ENCODE measurements at places on chromosomes 6 and 20. TPM values are rescaled to one million over a fixed set of nuclear protein-coding genes. Genes with fewer than 3 reads are reported as not detected.

GRCh38 chr6:28587746-28588075, 62.0 kb downstream of the GPX5 start:
- no peak for DNase-seq

The LAMA5 gene
- 232 TPM for total RNA-seq

The PRICKLE4 gene
- total RNA-seq: 9.0 TPM

- peak; percentile 60 for DNase-seq
Measured at GRCh38 chr6:93423542-93423941, 4.2 kb upstream of the EPHA7 start.

The PPP1R3G gene
- total RNA-seq: 1.7 TPM

The PDYN gene
- total RNA-seq: not detected

DNA sequence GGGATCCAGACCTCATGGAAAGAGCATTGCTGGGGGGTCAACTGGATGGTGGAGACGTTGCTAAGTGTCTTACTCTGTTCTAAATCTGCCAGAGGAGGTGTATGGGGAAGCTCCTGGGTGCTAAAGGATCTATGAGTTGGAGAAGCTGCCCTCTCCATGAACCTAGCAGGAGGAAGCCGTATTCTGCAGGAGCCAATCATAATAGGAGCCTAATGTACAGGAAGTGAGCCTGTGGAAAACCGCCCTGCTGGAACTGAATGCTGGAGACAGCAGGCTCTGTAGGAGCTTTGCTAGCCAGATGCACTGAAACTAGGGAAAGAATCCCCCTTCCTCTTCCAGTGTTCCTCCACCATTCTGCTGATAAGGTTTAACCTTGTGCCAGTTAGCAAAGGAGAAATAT, 10.9 kb downstream of the CASP8AP2 start:
- no peak for DNase-seq

GRCh38 chr6:32603888-32604287, 14.2 kb upstream of the HLA-DRB1 start:
- DNase-seq: no peak

GRCh38 chr6:154901876-154902552, 93.1 kb upstream of the TIAM2 start:
- no peak for DNase-seq

- DNase-seq: no peak
Measured at GRCh38 chr6:159250633-159251032, 81.4 kb downstream of the FNDC1 start.

GRCh38 chr6:125949069-125949468, 7.5 kb upstream of the HINT3 start:
- no peak for DNase-seq

The PLAGL1 gene
- total RNA-seq: 65.8 TPM

GRCh38 chr6:20835315-20836010, 301.2 kb downstream of the CDKAL1 start:
- DNase-seq: no peak

The NTSR1 gene
- 0.09 TPM for total RNA-seq

The CNR1 gene
- total RNA-seq: 3.5 TPM

GRCh38 chr6:46789434-46790354, 3.5 kb upstream of the MEP1A start:
- no peak for DNase-seq

The SLC25A27 gene
- total RNA-seq: 49.0 TPM

- no peak for DNase-seq
Measured at GRCh38 chr6:1749041-1749440, 139.3 kb downstream of the FOXC1 start.

DNA sequence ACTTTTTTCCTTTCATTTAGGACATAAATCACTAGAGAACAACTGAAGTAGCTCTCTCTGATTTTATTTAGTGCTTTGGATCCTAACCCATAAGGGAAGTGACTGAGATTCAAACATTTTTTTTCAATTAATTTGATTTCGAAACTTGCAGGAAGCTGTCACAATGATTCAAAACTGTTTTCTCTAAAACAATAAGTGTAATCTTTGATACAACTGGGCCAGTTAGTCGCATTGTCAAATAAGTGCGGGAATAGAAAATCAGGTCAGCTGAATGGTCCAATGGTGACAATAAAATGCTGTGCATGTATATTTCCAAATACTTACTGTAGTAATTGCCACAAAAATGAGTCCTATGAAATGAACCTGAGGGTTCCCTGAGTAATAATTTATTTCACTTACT, 930.8 kb downstream of the TFAP2A start:
- no peak for DNase-seq

GRCh38 chr20:48747840-48748414, 79.9 kb downstream of the PREX1 start:
- DNase-seq: no peak

- peak; percentile 82 for DNase-seq
Measured at GRCh38 chr20:64038565-64039292, 2.7 kb downstream of the C20orf204 start.

The ZNF165 gene
- 1.2 TPM for total RNA-seq

The SPDEF gene
- not detected for total RNA-seq

DNA sequence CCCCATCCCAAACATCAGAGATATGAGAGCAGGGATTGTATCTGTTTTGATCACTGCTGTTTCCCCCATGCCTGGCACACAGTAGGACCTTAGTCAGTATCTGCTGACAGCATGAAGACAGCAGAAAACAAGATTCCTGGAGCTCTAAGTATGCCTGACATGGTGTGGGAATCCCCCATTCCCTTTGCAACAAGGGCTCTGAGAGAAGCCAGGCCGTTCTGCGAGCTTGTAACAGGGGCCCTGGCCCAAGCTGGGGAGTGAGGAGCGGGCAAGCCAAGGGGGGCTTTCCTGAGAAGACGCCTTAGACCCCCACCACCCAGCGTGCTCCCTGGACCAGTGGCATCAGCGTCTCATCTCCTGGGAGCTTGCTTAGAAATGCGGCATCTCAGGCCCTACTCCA, 25.2 kb downstream of the PREX1 start:
- no peak for DNase-seq

- no peak for DNase-seq
Measured at GRCh38 chr6:20458027-20458894, 56.6 kb downstream of the E2F3 start.

The TCF19 gene
- total RNA-seq: 5.9 TPM

DNA sequence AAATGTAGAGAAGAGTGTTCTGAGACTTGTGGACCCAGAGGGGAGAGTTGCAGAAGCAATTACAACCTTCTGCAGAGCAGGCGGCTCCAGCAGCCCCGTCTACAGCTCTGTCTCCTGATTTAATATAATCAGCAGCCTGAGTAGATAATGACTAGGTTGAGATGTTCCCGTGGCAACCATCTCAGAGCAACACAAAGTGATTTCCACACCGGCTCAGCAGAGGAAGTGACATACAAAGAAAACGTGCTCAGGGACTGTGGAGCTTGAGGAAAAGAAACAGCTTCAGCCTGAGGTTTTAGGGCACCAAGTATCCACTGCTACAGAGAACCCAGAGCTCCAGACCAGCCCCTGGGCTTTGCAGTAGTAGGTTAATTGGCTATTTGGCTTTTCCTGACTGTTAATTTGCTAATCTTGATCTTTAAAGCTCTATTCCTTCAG, 136.4 kb downstream of the MTFR2 start:
- no peak for DNase-seq

GRCh38 chr6:41226752-41227151, 1.4 kb upstream of the TREML4 start:
- no peak for DNase-seq

The MMP24 gene
- total RNA-seq: 0.49 TPM

The C6orf62 gene
- total RNA-seq: 89.3 TPM

DNA sequence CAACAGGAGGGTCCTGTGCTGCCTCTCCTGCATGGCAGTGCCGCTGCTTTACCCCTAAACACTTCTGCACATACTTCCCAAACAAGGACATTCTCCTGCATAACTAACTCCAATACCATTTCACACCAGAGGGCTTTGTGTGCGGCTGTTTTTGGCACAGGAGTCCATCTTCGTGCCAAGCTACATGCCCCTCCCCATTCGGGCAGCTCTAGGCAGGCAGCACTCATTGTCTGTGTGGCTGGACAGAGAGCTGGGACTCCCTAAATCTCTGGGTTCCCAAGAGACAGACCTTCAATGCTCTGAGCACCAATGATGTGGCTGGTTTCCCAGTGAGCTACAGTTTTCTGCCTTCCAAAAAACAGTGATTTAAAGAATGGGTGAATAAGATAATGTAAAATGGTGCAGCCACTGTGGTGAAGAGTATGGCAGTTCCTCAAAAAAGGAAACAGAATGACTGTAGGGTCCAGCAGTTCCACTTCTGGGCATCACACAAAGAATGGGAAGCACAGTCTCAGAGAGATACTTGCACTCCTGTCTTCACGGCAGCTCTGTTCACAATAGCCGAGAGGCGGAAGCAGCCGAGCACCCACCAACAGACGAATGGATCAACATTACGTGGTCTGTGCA, 80.3 kb upstream of the DUSP22 start:
- DNase-seq: no peak

GRCh38 chr6:35894776-35895175, 26.1 kb downstream of the SRPK1 start:
- no peak for DNase-seq

DNA sequence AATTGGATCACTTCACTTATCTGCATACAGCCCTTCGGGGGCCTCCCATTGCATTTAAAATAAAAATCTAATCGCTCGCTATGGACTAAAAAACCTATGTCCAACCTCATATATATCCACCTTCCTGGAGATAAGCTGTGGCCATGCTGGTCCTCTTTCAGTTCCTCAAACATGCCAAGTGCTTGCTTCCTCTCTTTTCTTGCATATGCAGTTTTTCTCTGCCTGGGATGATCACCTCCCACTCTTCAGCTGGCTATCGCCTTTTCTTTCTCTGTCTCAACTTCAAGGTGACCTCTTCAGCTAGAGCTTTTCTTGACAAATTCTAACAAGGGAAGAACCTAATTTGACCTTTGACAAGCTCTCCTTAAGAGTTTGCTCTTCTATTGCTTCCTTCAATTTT, 5.6 kb upstream of the TFB1M start:
- no peak for DNase-seq

DNA sequence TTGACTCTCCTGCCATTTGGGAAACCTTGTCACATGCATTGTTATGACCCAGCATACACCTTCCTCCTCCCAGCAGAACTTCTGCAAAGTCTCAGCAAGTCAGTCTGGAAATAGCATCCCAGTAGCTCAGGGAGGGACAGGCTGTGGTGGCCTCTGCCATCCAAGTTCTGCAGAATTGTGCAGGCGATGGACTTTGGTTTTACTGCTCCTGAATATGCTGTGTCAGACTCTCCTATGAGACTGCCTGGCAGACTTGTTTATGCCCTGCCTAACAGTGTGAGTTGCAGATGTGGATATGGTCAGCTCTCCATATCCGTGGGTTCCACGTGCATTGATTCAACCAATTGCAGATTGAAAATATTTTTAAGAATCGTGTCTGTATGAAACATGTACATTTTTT, 52.8 kb downstream of the SNRNP48 start:
- no peak for DNase-seq

DNA sequence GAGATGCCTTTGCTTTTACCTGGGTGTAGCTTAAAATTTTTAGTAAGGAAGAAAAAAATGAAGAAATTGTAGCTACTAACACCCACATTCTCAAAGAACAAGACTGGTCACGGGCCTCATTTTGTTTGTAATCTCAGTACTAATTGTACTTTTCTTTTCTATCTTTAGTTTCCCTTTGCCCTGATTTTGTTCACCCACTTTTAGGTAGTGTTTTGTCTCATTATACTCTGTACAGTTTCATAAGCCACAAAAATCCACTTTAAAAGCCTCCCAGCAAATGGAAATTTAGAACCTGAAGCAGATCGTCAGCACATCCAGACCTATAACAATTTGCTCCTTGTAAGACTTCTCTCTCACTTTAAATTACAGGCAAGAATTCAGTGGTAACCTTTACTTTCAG, 43.3 kb downstream of the TP53INP2 start:
- no peak for DNase-seq

- DNase-seq: no peak
Measured at GRCh38 chr6:90586546-90586835, 381 bp downstream of the MAP3K7 start.

The CD93 gene
- total RNA-seq: 81.0 TPM

GRCh38 chr6:156833755-156834154, 56.6 kb downstream of the ARID1B start:
- DNase-seq: no peak

The KHDC1 gene
- total RNA-seq: 2.0 TPM

GRCh38 chr6:33708516-33709204, 2.8 kb downstream of the UQCC2 start:
- DNase-seq: no peak

The MLIP gene
- 396 TPM for total RNA-seq

The TPD52L1 gene
- 38.1 TPM for total RNA-seq

Data from sciatic nerve (tissue), 2 donors.